Activated CD8-positive, alpha-beta T cell treated with anti-CD3 and anti-CD28 coated beads, Interleukin-2, amount 10 ng/mL, durations not matched to agents 7 days and 5 days (primary cell): ENCODE measurements at places on chromosomes 2 and 18.

DNA sequence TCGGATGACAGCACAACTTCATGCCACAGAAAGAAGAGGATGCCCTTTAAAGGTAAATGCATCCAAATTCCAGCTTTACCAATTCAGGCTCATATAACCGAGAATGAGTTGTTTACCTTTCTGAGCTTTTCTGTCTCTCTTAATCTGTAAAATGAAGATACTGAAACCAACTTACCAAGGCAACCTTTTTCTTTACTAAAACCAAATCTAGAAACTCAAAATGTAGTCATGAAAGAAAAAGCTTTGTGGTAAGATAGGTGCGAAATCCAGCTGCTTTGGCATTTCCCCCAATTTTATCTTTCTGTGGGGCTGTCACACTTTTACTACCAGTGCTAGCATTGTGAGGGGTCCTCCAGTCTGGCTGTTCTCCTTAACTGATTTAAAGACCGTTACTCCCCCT, 240.4 kb downstream of the IKZF2 start:
- no peak for DNase-seq
- peaks cover 2% of the 10 kb centered on the region for H3K27me3 ChIP-seq
- peaks cover 27% of the 10 kb centered on the region for H3K4me1 ChIP-seq

- H3K36me3 ChIP-seq = no peaks in the 10 kb centered on the region
- H3K4me3 ChIP-seq = no peak overlapping the region
- peaks cover 39% of the 10 kb centered on the region for H3K27me3 ChIP-seq
These were observed 4.6 kb downstream of the RND3 start for GRCh38 chr2:150482667-150483400.

DNA sequence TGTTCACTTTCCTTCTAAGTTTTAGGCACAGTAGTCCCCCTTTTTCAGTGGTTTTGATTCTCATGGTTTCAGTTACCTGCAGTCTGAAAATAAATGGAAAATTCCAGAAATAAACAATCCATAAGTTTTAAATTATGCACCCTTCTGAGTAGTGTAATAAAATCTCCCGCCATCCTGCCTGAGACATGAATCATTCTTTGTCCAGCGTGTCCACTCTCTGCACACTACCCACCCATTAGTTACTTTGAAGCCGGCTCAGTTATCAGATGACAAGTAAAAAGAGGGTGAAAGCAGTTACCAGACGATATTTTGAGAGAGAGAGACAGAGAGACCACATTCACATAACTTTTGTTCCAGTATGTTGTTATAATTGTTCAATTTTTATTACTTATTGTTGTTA, 400.5 kb downstream of the TMX3 start:
- H3K27ac ChIP-seq = no peak overlapping the region
- H3K27me3 ChIP-seq = no peaks in the 10 kb centered on the region
- no peaks in the 10 kb centered on the region for H3K36me3 ChIP-seq
- no peak overlapping the region for H3K4me3 ChIP-seq
- H3K4me1 ChIP-seq = no peaks in the 10 kb centered on the region
- no peak for DNase-seq

- peak overlapping the region; percentile 61 for H3K4me3 ChIP-seq
- H3K36me3 ChIP-seq = no peaks in the 10 kb centered on the region
- peaks cover 76% of the 10 kb centered on the region for H3K4me1 ChIP-seq
- H3K27me3 ChIP-seq = peaks cover 14% of the 10 kb centered on the region
- DNase-seq = peak; percentile 58
- H3K27ac ChIP-seq = peak overlapping the region; percentile 79
These were observed 126.2 kb upstream of the LGALSL start for GRCh38 chr2:64327510-64328414.

GRCh38 chr18:50638884-50639420, 79.1 kb downstream of the MAPK4 start:
- DNase-seq = no peak
- H3K36me3 ChIP-seq = no peaks in the 10 kb centered on the region
- H3K27me3 ChIP-seq = no peaks in the 10 kb centered on the region
- no peaks in the 10 kb centered on the region for H3K4me1 ChIP-seq

DNA sequence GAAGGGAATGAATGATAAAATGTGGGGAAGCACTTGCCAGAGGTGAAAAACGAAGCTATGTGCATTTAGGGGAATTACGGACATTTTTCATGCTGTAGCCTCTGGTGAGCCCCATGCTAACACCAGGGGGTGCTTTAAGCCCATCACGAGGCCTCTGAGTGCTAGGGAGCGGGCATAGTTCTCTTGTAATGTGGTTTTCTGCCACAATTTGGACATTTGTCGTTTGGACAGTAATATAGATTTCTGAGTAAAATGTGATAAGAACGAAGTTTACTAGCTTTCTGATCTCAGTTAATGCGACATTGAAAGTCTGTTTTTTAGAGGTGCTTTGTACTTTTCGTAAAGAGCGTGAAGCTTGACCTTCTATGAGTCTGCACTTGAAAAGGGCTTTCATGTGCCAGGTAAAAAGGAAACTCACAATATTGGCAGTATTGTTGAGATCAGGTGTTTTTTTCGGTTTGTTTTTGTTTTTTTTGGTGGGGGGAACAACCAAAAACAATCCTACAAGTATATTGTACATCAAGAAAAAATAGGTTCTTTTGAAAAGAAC, 50.6 kb downstream of the TRAF3IP1 start:
- H3K27ac ChIP-seq = no peak overlapping the region
- peak; percentile 76 for DNase-seq
- H3K27me3 ChIP-seq = peaks cover 4% of the 10 kb centered on the region

DNA sequence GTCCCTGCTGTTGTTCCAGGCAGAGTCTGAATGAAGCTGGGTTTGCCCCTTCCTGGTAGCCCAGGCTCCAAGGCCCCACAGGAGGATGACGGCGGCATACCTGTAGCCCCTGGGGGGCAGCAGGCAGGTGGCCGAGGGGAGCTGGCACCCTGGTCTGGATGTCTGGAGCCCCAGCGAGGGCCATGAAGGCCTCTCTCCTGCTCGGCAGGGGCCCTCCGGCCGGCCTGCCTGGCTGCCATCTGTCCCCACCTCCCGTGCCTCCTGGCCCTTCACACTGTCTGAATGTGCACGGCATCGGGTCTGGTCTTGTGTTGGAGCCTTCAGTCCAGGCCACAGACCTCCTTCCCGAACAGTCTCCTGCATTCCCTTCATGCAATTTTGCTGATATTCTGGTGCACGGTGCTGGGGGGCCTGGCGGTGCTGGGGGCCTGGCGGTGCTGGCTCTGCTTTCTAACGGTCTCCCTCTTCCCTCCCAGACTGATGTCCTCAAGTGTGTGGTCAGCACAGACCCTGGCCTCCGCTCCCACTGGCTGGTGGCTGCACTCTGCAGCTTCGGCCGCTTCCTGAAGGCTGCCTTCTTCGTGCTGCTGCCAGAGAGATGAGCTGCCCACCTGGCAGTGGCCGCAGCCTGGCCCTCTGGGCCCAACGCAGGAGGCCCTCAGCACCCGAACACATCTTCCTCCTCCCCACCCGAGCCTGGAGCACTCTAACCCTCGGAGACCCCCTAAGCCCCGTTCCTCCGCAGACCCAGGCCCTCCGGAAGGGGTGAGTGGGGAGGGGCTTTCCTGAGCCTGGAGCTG, 13.5 kb downstream of the BOK start:
- no peak overlapping the region for H3K4me3 ChIP-seq
- no peaks in the 10 kb centered on the region for H3K4me1 ChIP-seq
- no peak overlapping the region for H3K27ac ChIP-seq
- H3K36me3 ChIP-seq = no peaks in the 10 kb centered on the region
- H3K27me3 ChIP-seq = no peaks in the 10 kb centered on the region
- DNase-seq = no peak
